Left renal pelvis (tissue), 4 donors: ENCODE measurements at places on chromosomes 5 and 9. TPM values are rescaled to one million over a fixed set of nuclear protein-coding genes. Genes with fewer than 3 reads are reported as not detected.

The LHX6 gene
- 3.8 TPM for polyA plus RNA-seq

The LCN9 gene
- polyA plus RNA-seq, result not detected

The HTR1A gene
- not detected for polyA plus RNA-seq

The TCOF1 gene
- polyA plus RNA-seq, result 40.1 TPM

The THOC3 gene
- polyA plus RNA-seq, result 65.2 TPM

The PCDHGA12 gene
- polyA plus RNA-seq, result 1.9 TPM

The PCDHB10 gene
- 5.4 TPM for polyA plus RNA-seq

The TRIP13 gene
- 10.8 TPM for polyA plus RNA-seq

The HBEGF gene
- polyA plus RNA-seq, result 8.9 TPM

The HTR4 gene
- 0.11 TPM for polyA plus RNA-seq

The ANKRD18A gene
- 0.60 TPM for polyA plus RNA-seq

The IGIP gene
- 8.2 TPM for polyA plus RNA-seq

The TRIM36 gene
- 2.7 TPM for polyA plus RNA-seq

The MUSK gene
- 0.11 TPM for polyA plus RNA-seq

The RACK1 gene
- polyA plus RNA-seq, result 2,197 TPM

The BHMT2 gene
- polyA plus RNA-seq, result 41.1 TPM

The ISL1 gene
- polyA plus RNA-seq, result 0.52 TPM

The IRX4 gene
- 0.50 TPM for polyA plus RNA-seq

The FBN2 gene
- 450 TPM for polyA plus RNA-seq

The LCN1 gene
- not detected for polyA plus RNA-seq

The PFN3 gene
- 0.26 TPM for polyA plus RNA-seq

The CDC20B gene
- polyA plus RNA-seq, result 0.79 TPM

The SPACA9 gene
- polyA plus RNA-seq, result 8.4 TPM

The GDA gene
- 1.1 TPM for polyA plus RNA-seq

The NUTM2G gene
- polyA plus RNA-seq, result 0.95 TPM

The TAF11L6 gene
- not detected for polyA plus RNA-seq

The GLDC gene
- polyA plus RNA-seq, result 23.6 TPM

The KIF24 gene
- polyA plus RNA-seq, result 6.0 TPM

The ZNF618 gene
- 37.1 TPM for polyA plus RNA-seq

The FOXD4L3 gene
- not detected for polyA plus RNA-seq

The WDR38 gene
- 0.27 TPM for polyA plus RNA-seq

The GARNL3 gene
- 18.1 TPM for polyA plus RNA-seq

The ZNF883 gene
- 9.1 TPM for polyA plus RNA-seq

The POLE3 gene
- 34.6 TPM for polyA plus RNA-seq

The BARHL1 gene
- polyA plus RNA-seq, result not detected

The FOXD4L4 gene
- polyA plus RNA-seq, result not detected

The ADAMTSL1 gene
- polyA plus RNA-seq, result 19.8 TPM

The NME5 gene
- 26.7 TPM for polyA plus RNA-seq

The APBA1 gene
- polyA plus RNA-seq, result 13.5 TPM

The GLRA1 gene
- not detected for polyA plus RNA-seq

The SELENOP gene
- 423 TPM for polyA plus RNA-seq

The STK10 gene
- polyA plus RNA-seq, result 17.6 TPM

The CHD1 gene
- polyA plus RNA-seq, result 40.8 TPM

The CSF1R gene
- 17.4 TPM for polyA plus RNA-seq

The HSPB3 gene
- not detected for polyA plus RNA-seq

The SPARC gene
- 1,904 TPM for polyA plus RNA-seq

The FOXD1 gene
- polyA plus RNA-seq, result 10.3 TPM

The IFT74 gene
- 39.6 TPM for polyA plus RNA-seq

The ARID3C gene
- 0.17 TPM for polyA plus RNA-seq

The PCDHB2 gene
- 6.3 TPM for polyA plus RNA-seq

The SLC46A2 gene
- not detected for polyA plus RNA-seq

The DBH gene
- polyA plus RNA-seq, result 0.77 TPM

The IFNA21 gene
- not detected for polyA plus RNA-seq

The AK1 gene
- polyA plus RNA-seq, result 45.3 TPM

The PCDHGB6 gene
- 6.2 TPM for polyA plus RNA-seq

The HMMR gene
- polyA plus RNA-seq, result 18.1 TPM

The TAS2R1 gene
- polyA plus RNA-seq, result not detected

The TEX53 gene
- polyA plus RNA-seq, result not detected
